HT1080 (cell line): ENCODE measurements at places on chromosomes 4 and X. TPM values are rescaled to one million over a fixed set of nuclear protein-coding genes. Genes with fewer than 3 reads are reported as not detected.

The MAOA gene
- total RNA-seq, result 9.3 and 14.5 TPM in 2 replicates

The DKK2 gene
- total RNA-seq, result 0.08 and 0.67 TPM in 2 replicates

The NSUN7 gene
- not detected in 2 replicates for total RNA-seq

The TEX13C gene
- total RNA-seq, result 0.14 TPM in 1 of 2 replicates, not detected in the other

The UCHL1 gene
- not detected in 2 replicates for total RNA-seq

The GPR119 gene
- total RNA-seq, result not detected in 2 replicates

The IL2RG gene
- not detected in 2 replicates for total RNA-seq

DNA sequence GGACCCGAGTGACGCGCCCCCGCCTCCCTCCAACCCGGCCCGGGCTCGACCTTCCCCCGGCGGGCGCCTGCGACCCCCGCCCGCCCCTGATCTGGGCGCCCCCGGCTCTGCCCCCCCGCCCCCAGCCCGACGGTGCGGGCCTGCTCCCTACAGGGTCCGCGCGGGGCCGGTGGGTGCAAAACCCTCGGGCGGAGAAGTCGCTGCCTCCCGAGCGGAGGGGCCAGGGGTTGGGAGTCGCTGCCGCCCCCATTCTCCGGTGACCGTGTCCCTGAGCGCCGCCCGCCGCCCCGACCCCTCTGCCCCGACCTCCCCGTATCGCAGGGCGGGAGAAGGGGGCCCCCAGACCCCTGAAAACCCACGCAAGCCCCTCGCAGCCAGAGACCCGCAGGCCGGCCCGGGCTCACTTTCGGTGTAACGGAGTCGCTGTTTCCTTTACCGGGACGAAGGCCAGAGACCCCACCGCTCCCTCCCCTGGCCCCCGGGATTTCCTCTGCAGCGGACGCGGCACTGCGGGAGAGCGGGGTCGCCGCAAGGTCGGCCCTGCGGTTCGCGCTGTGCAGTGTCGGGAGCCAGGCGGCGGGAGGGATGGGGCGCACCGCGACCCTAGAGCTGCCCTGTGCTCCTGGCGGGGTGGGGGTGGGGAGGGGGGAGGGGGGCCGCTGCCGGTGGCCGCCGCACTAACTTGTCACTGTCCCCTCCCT, 729 bp upstream of the CPLX1 start:
- DNase-seq, result no peak

DNA sequence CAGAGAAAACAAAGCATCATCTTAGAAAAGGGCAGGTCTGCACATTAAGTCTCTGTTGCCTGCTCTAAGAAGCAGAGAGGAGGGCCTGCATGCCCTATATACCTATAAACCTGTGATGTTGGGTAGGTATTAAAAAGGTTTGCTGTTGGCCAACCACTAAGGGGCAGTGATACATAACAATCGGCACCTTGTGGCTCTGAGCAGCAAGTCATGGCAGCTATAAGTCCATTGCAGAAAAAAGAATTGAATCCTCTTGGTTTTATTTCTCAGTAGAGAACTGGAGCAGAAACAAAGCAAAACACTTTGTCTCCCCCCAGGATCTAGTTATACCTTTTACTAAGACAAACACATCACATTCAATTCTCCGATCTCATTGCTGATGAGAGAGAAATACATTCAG, 1364.4 kb downstream of the STIM2 start:
- peak; percentile 39 for DNase-seq

GRCh38 chrX:21700967-21701366, 42.8 kb upstream of the KLHL34 start:
- DNase-seq, result no peak

DNA sequence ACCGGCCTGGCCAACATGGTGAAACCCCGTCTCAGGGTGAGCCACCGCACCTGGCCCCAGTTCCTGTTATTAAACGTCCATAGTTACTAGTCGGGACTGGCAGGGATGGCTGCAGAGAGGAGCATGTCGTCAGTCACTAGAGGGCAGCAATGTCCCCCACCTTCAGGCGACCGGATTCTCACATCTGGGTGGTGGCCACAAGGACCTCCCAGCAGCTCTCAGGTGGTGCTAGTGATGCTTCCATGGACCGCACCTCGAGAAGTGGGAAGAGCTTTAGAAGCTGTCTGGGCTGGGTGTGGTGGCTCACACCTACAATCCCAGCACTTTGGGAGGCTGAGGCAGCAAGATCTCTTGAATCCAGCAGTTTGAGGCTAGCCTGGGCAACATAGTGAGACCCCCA, 13.3 kb upstream of the IL3RA start:
- peak; percentile 42 for DNase-seq

- no peak for DNase-seq
Observed at GRCh38 chr4:100969925-100970324, 377.4 kb downstream of the PPP3CA start.

DNA sequence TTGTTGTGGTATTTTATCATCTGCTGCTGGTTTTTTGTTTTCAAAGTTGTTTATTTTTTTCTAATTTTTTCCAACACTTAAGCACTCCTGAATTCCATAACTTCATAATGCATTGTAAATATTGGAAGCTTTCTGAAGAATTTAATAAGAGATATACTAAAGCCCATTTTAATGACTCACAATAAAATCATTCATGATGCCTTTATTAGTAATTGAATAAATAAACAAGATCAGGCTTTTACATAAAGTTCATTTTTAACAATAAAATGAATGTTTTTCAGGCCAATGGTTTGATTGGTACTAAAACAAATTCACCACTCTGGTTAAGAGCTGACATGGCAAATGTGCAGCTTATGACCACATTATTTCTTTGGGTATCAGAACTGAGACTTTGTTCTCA, 408.2 kb upstream of the SMIM31 start:
- DNase-seq, result no peak

- DNase-seq, result no peak
Observed at GRCh38 chr4:156889616-156890594, 81.7 kb downstream of the PDGFC start.
